Activated naive CD4-positive, alpha-beta T cell treated with anti-CD3 and anti-CD28 coated beads, Interleukin-2, amount 10 ng/mL, durations not matched to agents 7 days and 5 days (primary cell): ENCODE measurements at places on chromosomes 11 and 22.
A peak's percentile ranks its signal among the peaks of the same experiment; 100 is the strongest.

- no peak for DNase-seq
Observed at GRCh38 chr22:25210793-25211192, 8.6 kb upstream of the CRYBB2 start.

GRCh38 chr11:130150790-130151189 lies 8.8 kb upstream of the ST14 start:
- no peak for DNase-seq

- no peak for DNase-seq
Observed at GRCh38 chr11:130580372-130580771, 131.9 kb downstream of the ADAMTS15 start.

- DNase-seq, result no peak
Observed at GRCh38 chr11:44947114-44947513, 3.6 kb downstream of the TP53I11 start.

DNA sequence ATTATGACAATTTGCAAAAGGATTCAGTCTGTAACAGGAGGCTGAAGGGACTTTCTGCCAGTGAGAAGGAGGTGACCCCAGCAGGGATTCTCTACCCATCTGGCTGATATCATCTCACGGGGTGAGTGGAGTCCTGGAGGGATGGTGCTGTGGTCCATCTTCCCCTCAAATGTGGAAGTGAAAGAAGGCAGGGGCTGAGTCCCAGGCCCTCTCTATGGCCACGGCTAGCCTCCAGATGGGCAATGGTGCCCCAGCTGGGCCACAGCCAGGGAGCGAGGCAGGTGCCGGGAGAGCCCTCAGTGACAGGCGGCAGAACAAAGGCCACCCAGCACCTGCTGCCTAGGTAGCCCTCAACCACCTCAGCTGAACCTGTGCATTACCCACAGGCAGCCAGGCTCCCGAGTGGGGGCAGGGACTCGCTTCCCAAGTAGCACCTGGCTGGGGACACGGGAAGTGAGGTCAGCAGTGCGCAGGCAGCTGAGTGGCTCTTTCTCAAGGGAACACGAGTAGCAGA lies 6.7 kb downstream of the NECTIN1 start:
- DNase-seq, result no peak

DNA sequence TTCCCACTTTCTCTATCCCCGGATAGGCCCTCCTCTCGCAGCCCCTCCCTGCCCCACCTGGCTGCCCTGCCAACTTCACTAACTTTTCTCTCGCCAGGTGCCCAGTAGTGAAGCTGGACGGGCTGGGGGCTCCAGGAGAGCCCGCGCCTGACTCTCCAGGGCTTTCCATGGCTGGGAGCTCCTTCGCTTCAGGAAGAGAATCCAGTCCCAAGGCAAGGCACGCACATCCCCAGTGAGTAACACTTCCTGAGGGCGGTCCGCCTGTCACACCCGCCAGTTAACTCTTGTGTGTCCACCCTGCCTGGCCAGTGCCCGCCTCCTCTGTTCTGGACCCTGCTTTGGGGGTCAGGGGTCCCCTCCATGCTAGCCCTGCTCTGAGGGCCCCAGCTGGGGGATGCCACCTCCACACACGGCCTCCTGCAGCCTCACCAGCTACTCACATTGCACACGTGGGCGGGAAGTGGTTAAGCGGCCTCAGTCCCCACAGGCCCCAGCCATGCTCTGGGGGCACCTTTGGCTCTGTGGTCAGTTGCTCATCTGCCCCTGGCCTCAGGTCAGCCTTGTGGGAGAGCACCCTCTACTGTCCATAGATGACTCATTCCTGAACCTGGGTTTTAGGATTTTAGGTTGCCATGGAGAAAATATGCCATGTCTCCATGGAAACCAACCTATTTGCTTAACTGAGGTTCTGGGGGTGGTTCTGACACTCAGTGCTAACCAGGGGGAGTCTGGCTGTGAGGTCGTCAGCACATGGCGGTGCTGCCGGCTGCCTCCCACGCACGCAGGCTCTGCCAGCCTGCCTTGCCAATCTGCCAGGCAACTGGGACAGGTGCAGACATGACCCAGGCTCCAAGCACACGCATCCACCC lies at the start of gene RIN1:
RIN1 (minus strand) TSS at position 201 of the 869 bp plus-strand sequence; CDS start at position 169, 32 bp downstream.
- peak; percentile 64 for DNase-seq

DNA sequence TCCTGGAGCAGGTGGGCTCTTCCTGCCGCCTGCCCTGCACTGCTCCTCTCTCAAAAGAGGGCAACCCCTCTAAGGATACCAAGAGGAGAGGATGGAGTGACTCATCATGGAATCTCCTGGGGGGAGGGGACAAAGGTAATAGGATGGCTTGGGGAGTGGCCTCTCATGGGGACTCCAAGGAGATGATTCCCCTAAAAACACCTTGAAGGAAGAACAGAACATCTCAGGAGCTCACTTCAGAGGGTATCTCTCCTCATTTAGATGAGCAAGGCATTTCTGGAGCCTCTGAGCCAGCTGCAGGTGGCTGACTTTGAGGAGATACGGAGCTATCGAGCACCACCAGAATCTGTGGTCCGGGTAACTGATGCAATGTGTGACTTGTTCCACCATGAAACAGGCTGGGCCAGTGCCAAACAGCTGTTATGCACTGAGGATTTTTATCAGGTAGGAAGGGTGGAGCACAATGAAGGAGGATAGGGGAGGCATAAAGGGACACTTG lies 40.2 kb downstream of the RRP8 start:
- DNase-seq, result no peak

DNA sequence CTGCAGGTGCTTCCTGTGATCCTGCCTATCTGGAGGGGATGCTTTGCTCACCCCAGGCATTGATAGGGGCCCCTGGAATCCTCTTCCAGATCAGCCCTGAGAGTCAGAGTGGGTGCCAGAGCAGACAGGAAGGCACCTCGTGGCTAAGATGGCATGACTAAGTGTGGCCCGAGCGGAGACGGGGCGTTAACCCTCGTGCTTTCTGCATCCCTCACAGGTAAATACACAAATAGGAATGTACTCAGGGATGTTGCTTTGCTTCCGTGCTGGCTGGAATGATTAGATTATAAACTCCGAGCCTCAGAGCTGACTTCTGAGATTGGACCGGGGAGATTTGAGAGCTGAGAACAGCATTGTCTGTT lies 312.7 kb upstream of the B3GAT1 start:
- no peak for DNase-seq

- DNase-seq, result no peak
Observed at GRCh38 chr11:3223932-3224381, 5.3 kb upstream of the MRGPRG start.

DNA sequence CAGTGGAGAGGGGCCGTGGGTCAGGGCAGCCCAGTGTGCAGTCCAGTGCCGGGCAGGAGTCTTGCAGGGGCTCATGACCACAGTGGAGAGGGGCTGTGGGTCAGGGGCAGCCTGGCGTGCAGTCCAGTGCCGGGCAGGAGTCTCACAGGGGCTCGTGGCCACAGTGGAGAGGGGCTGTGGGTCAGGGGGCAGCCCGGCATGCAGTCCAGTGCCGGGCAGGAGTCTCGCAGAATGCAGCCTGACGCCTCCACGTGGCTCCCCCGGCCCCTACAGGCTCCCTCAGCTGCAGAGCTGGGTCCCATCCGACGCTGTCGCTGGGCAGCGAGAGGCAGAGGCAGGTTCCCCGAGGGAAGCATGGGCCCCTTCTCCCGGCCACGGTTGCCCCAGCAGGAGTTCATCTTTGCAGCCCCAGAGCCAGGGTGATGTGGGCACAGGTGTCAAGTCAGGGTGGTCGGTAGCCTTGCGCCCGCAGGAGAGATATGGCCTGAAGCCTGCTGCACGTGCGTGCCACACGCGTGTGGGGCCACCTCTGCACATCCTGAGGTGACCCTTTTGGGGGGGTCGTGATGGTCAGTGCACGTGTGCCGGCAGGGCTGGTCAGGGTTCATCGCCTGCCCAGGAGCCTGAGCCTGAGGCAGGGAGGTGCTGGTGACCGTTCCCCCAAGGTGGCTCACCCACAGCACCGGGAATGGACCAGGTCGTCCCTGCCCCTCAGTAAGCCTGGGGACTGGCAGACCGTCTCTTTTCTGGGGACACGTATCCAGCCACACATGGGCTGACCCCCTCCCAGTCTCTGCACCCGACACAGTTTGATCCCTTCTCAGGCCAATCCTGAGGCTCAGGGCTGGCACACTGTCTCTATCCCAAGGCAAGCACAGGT lies 2.9 kb downstream of the IFITM5 start:
- DNase-seq, result peak; percentile 19

- DNase-seq, result no peak
Observed at GRCh38 chr11:114775875-114776621, 97.7 kb downstream of the NXPE2 start.

DNA sequence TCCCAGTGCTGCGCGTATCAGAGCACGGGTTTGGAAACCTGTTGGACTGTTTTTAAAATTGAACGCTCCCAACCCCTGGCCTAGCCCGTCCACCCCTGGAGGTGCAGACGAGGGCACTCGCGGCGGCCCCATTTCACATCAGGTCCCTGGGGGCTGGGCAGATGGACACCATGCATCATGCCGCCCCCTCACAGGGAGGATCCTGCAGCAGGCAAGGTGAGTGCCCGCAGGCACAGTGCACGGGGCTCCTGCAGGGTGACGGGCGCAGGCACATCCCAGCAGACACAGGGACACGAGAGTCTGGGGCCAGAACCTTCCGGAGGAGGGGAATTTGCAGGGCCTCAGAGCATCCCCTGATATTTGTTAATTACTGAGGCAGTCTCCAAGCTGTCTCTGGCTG lies 7.3 kb downstream of the ANO9 start:
- no peak for DNase-seq

- no peak for DNase-seq
Observed at GRCh38 chr22:38935023-38935422, 22.4 kb upstream of the APOBEC3A start.

DNA sequence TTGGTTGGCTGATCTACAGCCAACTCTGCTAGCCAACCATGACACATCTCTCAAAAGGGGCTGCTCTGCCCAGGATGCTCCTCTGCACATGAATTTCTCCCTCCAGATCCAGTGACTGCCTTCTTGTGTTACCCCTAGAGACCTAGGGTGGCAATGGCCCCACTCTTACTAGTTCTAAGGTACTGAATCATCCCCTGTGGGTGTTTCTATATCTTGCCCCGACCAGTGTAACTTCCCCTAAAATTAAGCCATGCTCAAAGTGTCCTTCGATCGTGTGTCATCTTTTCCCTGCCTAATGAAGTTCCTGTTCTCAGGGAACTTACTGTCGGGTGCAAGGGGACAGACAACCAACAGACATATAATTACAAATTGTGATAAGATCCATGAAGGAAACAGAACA lies 113.3 kb downstream of the FAM76B start:
- no peak for DNase-seq

- DNase-seq, result no peak
Observed at GRCh38 chr11:35814720-35815305, 129.0 kb upstream of the LDLRAD3 start.

DNA sequence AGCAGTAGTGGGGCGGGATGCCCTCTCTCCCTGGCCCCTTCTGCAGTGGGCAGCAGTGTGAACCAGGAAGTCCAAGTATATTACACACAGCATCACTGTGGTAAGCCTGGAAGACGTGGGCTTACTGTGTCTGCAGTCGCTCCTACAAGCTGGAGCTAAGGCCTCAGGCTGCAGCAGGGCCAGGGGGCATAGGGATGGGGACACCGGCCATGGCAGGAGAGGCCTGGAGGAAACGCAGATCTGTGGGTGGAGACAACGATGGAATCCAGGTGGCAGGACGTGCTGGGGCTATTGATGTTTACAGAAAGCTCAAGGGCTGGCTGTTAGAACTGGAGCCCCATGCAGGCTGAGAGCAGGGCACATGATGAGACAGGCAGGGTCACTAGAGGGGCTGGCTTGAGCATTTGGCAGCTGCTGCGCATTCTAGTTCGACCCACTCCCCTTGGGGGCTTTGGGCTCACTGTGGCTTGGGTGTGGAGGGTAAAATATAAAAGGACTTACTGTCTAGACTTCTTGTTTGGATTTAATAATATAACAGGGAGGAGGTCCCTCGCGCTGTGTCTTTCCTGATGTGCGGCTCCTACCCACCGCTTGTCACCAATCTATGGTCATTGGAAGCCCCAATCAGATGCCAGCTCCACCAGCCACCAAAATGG lies 539.5 kb downstream of the TBC1D22A start:
- DNase-seq, result no peak

DNA sequence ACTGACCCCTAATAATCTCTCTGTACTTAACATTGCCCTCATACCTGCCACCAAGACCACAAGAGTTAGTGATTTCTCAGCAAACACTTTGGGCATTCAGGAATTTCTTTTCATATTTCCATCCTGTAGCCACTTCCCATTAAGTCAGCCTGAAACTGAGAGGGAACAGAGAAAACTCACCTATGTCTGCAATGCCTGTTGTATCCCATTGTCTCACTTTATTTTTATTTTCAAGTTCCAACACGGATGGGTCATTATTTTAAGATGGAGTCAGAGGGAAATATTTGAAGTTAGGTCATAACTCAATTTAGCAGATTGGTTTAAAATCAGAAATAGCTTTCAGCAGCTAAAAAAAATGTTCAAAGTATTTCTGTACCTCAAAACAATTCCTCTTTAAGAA lies 937.8 kb upstream of the CHORDC1 start:
- DNase-seq, result no peak

DNA sequence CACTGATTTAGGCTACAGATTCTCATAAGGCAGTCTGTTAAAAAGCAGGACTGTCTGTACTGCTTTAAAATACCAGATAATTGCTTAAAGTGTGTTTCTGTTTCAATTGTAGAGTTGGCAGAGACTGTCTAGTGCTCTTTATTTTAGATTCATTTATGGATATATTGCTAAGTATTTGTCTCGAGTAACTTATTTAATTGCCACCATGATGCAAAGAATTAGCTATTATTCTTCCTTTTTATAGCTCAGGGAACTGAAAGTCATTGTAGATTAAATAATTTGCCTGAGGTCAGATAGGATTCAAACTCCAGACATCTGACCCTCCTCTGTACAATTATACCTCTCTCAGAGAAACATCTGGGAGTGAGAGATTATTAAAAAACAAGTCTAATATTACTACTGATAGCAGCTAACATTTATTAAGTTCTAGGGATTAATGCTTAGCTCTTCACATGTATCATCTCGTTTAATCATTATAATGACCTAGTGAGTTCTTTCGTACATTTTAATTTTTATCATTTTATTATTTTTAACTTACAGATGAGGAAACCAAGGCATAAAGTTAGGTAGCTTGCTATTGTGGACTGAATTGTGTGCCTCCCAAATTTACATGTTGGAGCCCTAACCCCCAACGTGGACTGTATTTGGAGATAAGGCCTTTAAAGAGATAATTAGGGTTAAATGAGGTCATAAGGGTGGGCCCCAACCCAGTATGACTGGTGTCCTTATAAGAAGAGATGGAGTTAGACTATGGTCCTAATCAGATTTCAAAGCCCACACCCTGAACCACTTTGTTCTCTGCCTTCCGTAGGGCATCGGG lies 19.7 kb upstream of the RAG2 start:
- no peak for DNase-seq

DNA sequence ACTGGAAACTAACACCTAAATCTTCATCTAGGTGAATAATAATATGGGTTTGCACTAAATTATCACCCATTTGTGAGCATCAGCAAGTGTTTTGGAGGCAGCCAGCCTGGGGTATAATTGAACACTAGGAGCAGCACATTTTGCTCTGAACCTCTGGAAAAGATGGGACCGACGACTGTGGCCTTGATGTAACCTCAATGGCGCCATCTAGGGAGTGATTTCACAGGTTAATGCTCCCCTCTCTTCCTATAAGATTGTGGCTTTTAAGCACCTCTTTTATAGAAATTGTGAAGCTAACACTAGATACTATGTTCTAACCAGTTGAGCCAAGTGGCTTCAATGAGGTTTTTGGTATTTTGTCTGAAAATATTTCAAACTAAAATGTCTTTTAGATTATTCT lies 203.7 kb downstream of the NELL1 start:
- no peak for DNase-seq
